Esophagus muscularis mucosa (tissue), 4 donors: ENCODE measurements at places on chromosomes 13 and 19. TPM values are rescaled to one million over a fixed set of nuclear protein-coding genes. Genes with fewer than 3 reads are reported as not detected.

Gene STOML3
- total RNA-seq = not detected

DNA sequence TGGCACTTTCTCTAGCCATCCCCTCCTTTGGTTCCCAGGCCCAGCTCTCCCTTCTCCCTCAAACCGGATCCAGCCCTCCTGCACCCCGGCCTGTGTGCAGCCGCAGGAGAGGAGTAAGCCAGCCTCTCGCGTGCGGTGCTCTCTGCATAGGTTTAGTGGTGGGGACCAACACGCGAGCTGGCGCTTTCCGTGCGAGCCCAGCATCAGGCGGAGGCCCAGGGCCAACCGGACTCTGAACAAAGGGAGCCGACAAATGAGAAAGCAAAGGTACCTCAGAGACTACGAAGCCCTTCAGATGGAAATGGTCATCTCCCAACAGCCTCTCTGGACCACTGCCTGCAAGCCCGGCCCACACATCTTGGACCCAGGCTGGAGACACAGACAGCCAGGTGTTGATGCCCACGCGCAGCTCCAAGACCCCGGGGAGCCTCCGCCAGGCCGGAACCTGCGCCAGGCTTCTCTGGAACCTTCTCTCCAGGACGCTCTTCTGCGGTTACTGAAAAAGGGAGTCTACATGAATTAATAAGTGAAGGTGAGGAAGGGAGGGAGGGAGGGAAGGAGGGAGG lies 16.5 kb upstream of the LATS2 start:
- DNase-seq = no peak

- no peak for DNase-seq
Observed at GRCh38 chr13:60093425-60094019, 70.2 kb downstream of the DIAPH3 start.

- no peak for DNase-seq
Observed at GRCh38 chr19:56094449-56094848, 26.6 kb downstream of the ZNF787 start.

- DNase-seq = no peak
Observed at GRCh38 chr19:9878511-9879196, 43.5 kb downstream of the PIN1 start.

GRCh38 chr13:63206461-63206860 lies 1790.8 kb upstream of the PCDH20 start:
- DNase-seq = no peak
